Activated CD4-positive, alpha-beta memory T cell treated with anti-CD3 and anti-CD28 coated beads, Interleukin-2, amount 10 ng/mL, durations not matched to agents 7 days and 5 days (primary cell): ENCODE measurements at places on chromosomes 11 and 22.

- no peaks in the 10 kb centered on the region for H3K4me1 ChIP-seq
- H3K4me3 ChIP-seq = no peak overlapping the region
- H3K27me3 ChIP-seq = no peaks in the 10 kb centered on the region
- DNase-seq = no peak
- no peaks in the 10 kb centered on the region for H3K36me3 ChIP-seq
Measured at GRCh38 chr11:101848262-101848661, 66.5 kb upstream of the CEP126 start.

DNA sequence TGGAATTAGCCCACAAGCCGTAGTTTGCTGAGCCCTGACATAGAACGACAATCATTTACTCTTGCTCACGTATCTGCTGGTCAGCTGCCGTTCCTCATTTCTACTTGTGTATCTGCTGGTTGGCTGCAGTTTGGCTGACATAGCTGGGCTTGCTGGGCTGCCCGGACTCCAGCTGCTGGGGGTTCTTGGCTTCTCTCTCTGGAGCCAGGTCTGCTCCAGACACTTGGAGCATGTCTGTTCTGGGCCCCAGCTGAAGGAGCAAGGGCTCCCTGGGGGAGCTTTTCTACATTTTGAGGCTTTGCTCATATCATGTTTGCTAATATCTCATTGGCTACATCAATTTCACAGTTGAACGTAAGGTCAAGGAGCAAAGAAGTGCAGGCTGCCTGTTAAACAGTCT, 47.3 kb downstream of the PRDM11 start:
- no peaks in the 10 kb centered on the region for H3K27me3 ChIP-seq
- no peaks in the 10 kb centered on the region for H3K4me1 ChIP-seq
- H3K36me3 ChIP-seq = no peaks in the 10 kb centered on the region
- DNase-seq = no peak

GRCh38 chr11:92436034-92436920, 211.7 kb downstream of the FAT3 start:
- no peak overlapping the region for H3K27ac ChIP-seq
- H3K4me1 ChIP-seq = no peaks in the 10 kb centered on the region
- DNase-seq = no peak
- no peaks in the 10 kb centered on the region for H3K36me3 ChIP-seq

DNA sequence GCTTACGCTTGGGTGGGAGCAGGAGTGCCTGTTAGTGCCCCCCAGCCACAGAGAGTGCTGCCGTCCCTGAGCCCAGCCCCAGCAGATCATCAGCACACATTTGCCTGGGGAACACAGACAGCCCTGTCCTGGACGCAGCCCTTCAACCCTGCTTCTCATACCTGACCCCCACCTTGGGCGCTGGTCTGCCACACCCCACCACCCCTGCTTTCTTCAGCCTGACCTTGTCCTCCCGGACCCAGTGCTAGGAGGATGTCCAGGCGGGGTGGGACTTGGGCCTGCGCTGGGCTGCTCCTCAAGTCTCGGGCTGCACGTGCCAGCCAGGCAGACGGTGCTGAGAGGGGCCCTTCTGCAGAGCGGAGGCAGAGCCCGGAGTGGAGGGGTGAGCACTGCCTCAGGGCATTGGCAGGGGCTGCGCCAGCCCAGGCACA, 119.2 kb downstream of the KCNQ1OT1 start:
- no peak overlapping the region for H3K4me3 ChIP-seq
- DNase-seq = peak; percentile 15
- no peaks in the 10 kb centered on the region for H3K4me1 ChIP-seq
- no peaks in the 10 kb centered on the region for H3K27me3 ChIP-seq
- H3K27ac ChIP-seq = no peak overlapping the region

DNA sequence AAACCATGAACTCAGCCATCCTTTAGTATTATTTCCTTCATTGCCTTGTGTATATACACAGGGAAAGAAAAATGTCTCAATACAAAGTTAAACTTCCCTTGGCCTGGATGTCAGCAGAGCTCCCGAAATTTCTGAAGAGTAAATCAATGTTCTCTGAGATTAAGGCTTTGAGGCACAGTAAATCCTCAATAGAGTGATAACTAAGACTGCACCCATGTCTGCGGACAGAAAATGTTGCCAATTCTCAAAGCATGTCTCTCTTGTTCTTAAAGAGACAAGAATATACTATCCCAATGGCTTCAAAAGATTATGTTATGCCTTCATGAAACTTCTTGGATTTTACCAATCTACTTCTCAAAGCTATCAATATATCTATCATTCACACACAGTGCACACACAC, 1196.7 kb upstream of the TENM4 start:
- H3K36me3 ChIP-seq = no peaks in the 10 kb centered on the region
- H3K4me3 ChIP-seq = no peak overlapping the region
- no peak overlapping the region for H3K27ac ChIP-seq
- DNase-seq = no peak
